Uterus (tissue), 4 donors: ENCODE measurements at places on chromosomes 7 and 10. TPM values are rescaled to one million over a fixed set of nuclear protein-coding genes. Genes with fewer than 3 reads are reported as not detected.

- no peak overlapping the region for H3K4me3 ChIP-seq
- DNase-seq, result no peak
- H3K4me1 ChIP-seq, result no peaks in the 10 kb centered on the region
- no peak overlapping the region for H3K27ac ChIP-seq
Observed at GRCh38 chr7:28759475-28759971, 198.6 kb downstream of the TRIL start.

DNA sequence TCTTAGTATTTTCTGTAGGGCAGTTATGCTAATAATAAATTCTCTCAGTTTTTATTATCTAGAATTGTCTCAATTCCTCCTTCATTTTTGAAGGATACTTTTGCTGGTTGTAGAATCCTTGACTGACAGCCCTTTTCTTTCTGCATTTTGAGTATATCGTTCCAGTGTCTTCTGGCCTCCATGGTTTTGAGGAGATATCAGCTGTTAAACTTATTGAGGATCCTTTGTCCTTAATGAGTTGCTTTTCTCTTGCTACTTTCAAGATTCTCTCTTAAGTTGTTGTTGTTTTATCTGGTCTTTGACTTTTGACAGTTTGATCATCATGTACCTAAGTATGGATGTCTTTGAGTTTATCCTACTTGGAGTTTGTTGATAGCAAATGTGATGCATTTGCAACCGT lies 8.9 kb upstream of the GJC3 start:
- no peak overlapping the region for H3K4me3 ChIP-seq
- H3K27ac ChIP-seq, result no peak overlapping the region
- H3K27me3 ChIP-seq, result no peaks in the 10 kb centered on the region
- no peaks in the 10 kb centered on the region for H3K4me1 ChIP-seq
- H3K36me3 ChIP-seq, result no peaks in the 10 kb centered on the region

DNA sequence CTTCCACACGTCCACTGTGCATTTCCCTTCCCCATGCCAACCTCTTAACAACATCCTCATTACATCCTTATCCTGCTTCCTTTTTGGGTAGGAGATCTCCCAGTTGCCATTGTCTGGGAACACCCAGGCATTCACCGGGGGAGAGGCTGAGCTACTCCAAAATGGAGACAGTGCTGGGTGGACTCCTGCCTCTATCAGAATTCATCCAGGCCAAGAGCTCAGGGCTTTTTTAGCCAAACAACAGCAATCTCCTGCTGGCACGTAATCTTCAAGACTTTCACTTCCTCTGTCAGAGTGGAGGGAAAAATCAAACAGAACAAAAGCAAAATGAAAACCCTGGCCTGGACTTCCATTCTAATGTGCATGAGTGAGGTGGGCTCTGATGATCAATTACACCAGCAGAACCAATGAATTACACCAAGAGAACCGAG lies 245.0 kb downstream of the PRPF18 start:
- no peaks in the 10 kb centered on the region for H3K36me3 ChIP-seq
- no peak overlapping the region for H3K4me3 ChIP-seq
- no peaks in the 10 kb centered on the region for H3K4me1 ChIP-seq
- no peaks in the 10 kb centered on the region for H3K27me3 ChIP-seq
- no peak overlapping the region for H3K27ac ChIP-seq

- DNase-seq, result no peak
- peaks cover 10% of the 10 kb centered on the region for H3K4me1 ChIP-seq
- no peaks in the 10 kb centered on the region for H3K27me3 ChIP-seq
- no peak overlapping the region for H3K4me3 ChIP-seq
- no peaks in the 10 kb centered on the region for H3K36me3 ChIP-seq
Observed at GRCh38 chr10:11045995-11046775, 28.5 kb downstream of the CELF2 start.

DNA sequence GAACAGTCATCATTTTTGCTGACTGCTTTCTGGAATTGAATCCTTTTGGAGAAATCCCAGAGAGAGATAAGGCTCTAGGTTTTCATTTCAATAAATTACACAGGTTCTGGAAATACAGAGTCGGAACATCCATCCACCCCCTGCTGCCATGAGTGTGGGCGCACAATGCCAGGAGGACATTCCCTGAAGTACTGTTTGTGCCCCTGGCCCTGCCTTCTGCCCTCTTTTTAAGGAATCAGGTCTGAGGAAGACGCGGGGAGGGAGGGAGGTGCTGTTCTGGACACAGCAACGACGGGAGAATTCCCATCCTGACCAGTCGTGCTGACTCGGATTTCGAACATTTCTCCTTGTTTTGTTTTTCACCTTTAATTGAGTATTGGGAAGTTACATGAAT lies 69.0 kb downstream of the SEC61G start:
- no peaks in the 10 kb centered on the region for H3K27me3 ChIP-seq
- H3K4me1 ChIP-seq, result no peaks in the 10 kb centered on the region
- no peak overlapping the region for H3K27ac ChIP-seq
- H3K36me3 ChIP-seq, result no peaks in the 10 kb centered on the region
- DNase-seq, result no peak

DNA sequence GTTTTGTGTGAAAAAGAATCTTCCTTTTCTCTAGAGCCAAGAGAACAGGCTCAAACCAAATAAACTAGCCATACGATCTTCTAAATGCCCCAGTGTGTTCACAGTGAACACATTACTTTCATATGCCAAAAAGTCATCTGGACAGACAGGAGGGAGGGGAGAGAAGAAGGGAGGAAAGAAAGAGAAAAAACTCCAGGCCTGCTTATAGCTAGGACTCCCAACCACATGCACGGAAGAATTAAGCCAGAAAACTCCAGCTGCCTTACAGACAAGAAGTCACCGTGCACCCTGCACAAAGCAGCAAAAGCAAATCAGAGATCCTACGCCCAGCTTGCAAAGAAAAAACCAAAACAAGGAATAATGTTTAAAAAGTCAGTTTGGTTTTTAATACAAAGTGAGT lies 34.3 kb downstream of the SNX8 start:
- DNase-seq, result no peak
- no peak overlapping the region for H3K4me3 ChIP-seq
- no peak overlapping the region for H3K27ac ChIP-seq
- peaks cover 5% of the 10 kb centered on the region for H3K4me1 ChIP-seq
- H3K27me3 ChIP-seq, result no peaks in the 10 kb centered on the region
- H3K36me3 ChIP-seq, result no peaks in the 10 kb centered on the region

DNA sequence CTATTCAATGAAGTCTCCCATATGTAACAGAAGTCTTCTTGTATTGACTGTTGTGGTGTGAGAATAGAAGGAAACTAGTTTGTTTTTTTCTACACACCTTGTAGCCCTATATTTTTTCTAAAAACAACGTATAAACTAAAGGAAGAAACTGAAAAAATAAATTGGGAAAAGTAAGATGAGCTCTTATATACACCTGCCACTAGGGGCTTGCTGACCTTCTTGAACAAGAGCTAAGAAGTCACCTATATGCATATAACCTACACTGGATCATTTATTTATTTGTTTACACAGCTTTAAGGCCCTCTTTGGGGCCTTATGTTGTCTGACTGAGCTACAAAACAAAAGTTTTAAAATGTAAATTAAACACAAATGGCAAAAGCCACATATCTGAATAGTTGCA lies 383.0 kb downstream of the HPSE2 start:
- H3K27ac ChIP-seq, result no peak overlapping the region
- no peaks in the 10 kb centered on the region for H3K4me1 ChIP-seq
- H3K36me3 ChIP-seq, result no peaks in the 10 kb centered on the region
- H3K4me3 ChIP-seq, result no peak overlapping the region
- no peak for DNase-seq

DNA sequence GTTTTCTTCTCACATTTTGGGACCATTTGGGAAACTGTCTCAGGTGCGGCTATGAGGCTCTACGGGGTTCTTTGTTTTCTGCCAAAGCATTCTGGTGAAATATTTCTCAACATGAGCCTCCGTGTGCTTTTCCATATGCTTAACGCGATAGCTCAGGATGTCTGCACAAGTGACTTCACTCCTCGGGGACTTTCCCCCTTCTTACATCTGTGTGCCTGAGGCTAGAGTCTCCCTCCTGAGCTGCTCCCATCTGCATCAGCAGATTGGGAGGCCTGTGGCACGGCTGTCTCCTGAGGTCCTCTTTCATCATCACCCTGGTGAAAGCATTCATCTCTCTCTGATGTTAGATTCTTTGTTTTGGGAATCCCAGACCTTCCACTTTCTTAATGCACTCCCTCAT lies 1190.9 kb downstream of the TYW1 start:
- no peak for DNase-seq
- no peaks in the 10 kb centered on the region for H3K4me1 ChIP-seq
- no peaks in the 10 kb centered on the region for H3K27me3 ChIP-seq
- H3K27ac ChIP-seq, result no peak overlapping the region

GRCh38 chr7:28474640-28475039 lies 62.3 kb downstream of the CREB5 start:
- H3K27ac ChIP-seq, result peak overlapping the region; percentile 74
- H3K4me3 ChIP-seq, result no peak overlapping the region
- no peak for DNase-seq
- no peaks in the 10 kb centered on the region for H3K4me1 ChIP-seq
- no peaks in the 10 kb centered on the region for H3K27me3 ChIP-seq
- H3K36me3 ChIP-seq, result no peaks in the 10 kb centered on the region

DNA sequence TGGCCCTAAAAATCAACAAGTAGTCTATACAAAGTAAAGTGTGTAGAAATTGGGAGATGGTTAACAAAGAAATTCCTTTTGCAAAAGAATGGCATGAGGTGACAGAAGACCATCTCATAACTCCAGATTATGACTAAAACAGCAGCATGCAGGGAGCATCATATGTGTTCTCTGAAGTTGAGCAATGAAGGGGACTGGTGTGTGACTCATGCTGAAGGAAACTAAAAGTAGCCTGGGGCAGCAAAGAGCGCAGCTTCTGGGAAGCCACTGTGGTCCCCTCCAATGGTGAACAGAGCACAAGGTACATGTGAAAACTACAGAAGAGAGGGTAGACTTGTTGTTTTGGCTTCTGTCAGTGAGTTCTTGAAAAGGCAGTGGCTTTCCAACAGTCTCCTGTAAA lies 133.4 kb downstream of the MACC1 start:
- no peaks in the 10 kb centered on the region for H3K27me3 ChIP-seq
- H3K4me3 ChIP-seq, result no peak overlapping the region

DNA sequence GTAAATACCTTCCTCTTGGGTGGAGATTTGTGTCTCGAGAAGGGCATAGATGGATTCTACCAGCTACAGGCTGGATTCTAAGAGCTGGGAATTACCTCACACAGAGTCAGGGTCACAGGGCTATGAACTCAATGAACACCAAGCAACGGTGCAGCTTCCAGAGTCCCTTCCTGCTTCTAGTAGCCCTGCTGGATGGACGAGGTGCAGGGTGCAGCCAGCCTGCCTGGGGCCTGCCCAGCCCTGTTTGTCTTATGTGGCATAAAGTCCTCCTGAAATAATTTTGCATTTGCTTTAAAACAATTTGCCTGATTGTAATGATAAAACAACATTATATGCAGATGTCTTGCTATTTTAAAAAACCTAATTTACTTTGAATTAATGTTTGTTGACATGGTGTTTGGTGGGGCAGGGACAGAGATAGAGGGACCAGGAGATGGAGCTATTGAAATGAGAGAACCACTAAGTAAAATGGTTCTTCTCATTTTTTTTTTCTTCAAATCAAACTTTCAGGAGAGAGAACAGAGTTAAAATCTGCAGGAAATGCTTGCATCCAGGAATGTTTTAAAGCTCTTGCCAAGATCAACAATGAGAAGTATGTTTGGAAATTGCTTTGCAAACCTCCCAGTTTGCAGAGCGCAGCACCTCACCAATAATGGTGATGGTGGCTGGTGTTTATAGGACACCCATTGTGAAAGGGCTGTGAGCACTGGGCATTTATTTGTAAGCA lies 305.4 kb upstream of the PODXL start:
- H3K4me1 ChIP-seq, result no peaks in the 10 kb centered on the region
- H3K36me3 ChIP-seq, result no peaks in the 10 kb centered on the region
- no peak overlapping the region for H3K27ac ChIP-seq
- no peak overlapping the region for H3K4me3 ChIP-seq
- H3K27me3 ChIP-seq, result no peaks in the 10 kb centered on the region
- DNase-seq, result no peak

DNA sequence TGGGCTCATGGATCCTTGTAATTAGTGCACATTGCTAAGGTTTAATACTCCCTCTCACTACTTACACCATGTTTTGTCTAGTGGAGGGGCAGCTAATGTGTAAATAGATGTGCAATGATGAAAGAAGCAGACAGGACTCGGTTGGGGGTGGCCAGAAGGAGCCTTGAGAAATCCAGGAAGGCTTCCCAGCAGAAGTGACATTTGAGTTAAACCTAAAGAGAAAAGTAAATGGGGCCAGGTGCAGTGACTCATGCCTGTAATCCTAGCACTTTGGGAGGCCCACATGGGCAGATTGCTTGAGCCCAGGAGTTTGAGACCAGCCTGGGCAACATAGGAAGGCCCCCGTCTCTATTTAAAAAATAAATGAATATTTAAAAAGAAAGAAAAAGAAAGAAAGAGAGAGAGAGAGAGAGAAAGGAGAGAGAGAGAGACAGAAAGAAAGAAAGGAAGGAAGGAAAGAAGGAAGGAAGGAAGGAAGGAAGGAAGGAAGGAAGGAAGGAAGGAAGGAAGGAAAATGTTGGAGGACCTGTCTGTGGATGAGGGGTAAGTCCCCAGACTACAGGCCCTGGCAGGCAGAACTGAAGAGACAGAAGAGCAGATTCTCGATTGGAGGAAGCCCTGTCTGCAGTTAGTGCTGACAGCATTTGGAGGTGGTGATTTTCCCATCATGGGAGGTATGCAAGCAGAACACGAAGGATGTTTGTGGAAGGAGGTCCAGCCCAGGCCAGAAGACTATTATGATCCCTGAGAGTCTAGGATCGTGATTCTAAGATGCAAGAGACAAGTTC lies 3.6 kb downstream of the ELN start:
- H3K27me3 ChIP-seq, result no peaks in the 10 kb centered on the region
- no peaks in the 10 kb centered on the region for H3K36me3 ChIP-seq
- H3K4me1 ChIP-seq, result peaks cover 44% of the 10 kb centered on the region
- H3K27ac ChIP-seq, result peak overlapping the region; percentile 91
- DNase-seq, result no peak

GRCh38 chr7:63067897-63068585 lies 930.6 kb upstream of the ZNF722 start:
- H3K27ac ChIP-seq, result no peak overlapping the region
- no peaks in the 10 kb centered on the region for H3K36me3 ChIP-seq
- H3K4me1 ChIP-seq, result no peaks in the 10 kb centered on the region
- peak; percentile 16 for DNase-seq

DNA sequence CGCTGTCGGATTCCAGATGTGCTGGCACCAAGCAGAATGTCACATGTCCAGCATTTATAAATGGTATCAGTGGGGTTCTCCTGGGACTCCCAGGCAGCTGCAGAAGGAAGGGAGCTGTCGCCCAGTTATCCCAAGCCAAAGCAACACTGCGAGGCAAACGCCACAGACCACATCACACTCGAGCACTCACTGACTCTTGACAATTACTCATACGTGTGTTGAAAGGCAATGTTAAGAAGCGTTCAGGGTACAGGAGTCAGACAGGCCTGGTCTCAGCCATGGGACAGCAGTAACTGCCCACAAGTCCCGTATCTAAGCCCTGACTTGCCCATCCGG lies 113.4 kb downstream of the DIP2C start:
- no peak overlapping the region for H3K4me3 ChIP-seq
- no peak overlapping the region for H3K27ac ChIP-seq
- no peaks in the 10 kb centered on the region for H3K36me3 ChIP-seq
- no peak for DNase-seq
- peaks cover 5% of the 10 kb centered on the region for H3K4me1 ChIP-seq

Gene PIP
- total RNA-seq, result not detected

Gene PPP1R17
- not detected for total RNA-seq

Gene AHR
- total RNA-seq, result 89.7 TPM

Gene HECW1
- not detected for total RNA-seq

Gene ADIRF
- 238 TPM for total RNA-seq

Gene C7orf57
- not detected for total RNA-seq

Gene UFSP1
- not detected for total RNA-seq

Gene CLDN15
- total RNA-seq, result 24.8 TPM
